ENCODE measurements at places on chromosomes 5 and 9.
A peak's percentile ranks its signal among the peaks of the same experiment; 100 is the strongest.

DNA sequence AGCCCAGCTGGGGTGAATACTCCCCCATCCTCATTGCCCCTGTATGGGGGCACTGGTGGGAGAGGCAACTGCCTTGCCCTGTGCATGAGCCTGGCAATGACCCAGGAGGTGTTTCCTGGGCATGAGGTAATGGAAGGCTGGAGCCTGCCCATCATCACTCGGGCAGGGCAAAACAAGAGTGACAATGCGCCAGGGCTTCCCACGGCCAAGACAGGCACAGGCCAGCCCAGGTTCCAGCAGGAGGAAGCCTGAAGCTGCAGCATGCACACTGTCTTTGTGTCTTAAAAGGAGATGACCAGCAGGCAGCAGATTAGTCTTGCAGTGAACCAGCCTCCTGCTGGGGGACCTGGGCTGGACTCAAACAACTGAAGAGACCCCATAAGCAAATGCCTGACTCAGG is 92.2 kb upstream of the SMIM23 start:
- no peak for DNase-seq

DNA sequence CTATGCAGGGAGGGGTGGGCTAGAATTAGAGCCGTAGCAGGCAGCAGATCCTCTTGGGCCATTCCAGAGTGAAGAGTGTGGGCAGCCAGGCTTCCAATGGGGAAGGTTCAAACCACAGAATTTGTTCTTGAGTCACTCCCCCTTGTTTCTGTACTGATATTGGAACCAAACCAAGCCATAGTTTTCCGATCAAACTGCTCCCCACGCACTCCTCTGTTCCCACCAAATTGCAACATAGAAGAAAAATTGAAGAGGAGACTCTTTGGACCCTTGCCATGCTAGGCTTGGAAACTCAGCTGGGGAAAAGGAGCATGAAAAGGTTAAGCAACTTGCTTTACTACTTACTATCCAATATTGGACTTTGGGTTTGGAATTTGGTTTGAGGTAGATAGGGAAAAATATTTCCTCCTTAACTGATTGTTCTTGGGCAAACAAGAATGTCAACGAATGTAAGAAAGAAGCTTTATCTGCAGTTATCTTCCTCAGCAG is 165.8 kb upstream of the NR3C1 start:
- no peak for DNase-seq

GRCh38 chr5:138369706-138370105 is 17.2 kb downstream of the KDM3B start:
- DNase-seq = no peak

GRCh38 chr9:109447329-109448076 is 50.6 kb downstream of the PTPN3 start:
- peak; percentile 62 for DNase-seq

GRCh38 chr5:14415024-14415697 is 166.4 kb upstream of the OTULINL start:
- no peak for DNase-seq

DNA sequence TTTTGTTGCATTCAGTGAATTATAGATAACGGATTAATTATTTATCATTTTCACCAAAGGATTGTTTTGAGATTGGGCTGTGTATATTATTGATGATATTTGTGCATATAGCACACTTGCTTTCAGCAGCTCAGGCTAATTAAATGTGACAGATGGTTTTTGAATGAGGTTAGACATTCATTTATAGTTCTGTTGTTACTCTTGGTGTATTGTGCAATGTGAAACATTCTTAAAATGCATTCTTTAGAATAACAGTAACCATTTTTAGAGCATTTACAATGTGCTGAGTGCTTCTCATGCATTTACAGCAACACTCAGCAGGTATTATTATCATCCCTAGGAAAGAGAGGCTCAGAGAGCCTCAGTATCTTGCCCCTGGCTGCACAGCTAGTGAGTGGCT is 23.8 kb downstream of the NANS start:
- no peak for DNase-seq

DNA sequence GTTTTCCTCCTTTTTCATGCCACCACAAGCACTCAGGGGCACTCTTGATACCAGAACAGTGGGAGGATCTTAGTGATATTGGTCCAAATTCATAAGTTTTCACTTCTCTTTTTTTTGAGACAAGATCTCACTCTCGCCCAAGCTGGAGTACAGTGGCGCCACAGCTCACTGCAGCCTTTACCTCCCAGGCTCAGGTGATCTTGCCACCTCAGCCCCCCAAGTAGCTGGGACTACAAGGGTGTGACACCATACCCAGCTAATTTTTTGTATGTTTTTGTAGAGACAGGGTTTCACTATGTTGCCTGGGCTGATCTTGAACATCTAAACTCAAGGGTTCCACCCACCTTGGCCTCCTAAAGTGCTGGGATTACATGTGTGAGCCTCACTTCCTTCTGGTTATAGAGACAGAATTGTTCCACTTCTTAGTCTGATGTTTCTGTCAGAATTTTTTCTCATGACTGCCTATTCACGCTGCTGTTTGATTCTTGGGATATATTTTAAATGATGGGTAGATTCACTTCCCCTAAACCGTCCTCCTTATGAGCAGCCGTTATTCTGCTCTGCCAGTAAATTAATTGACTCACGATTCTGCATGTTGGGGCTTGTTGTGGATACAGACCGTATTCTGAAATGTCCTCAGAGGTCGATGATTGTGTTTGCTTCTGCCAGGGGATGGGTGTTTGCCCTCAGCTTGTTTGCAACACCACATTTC is 30.8 kb downstream of the MTAP start:
- DNase-seq = no peak

DNA sequence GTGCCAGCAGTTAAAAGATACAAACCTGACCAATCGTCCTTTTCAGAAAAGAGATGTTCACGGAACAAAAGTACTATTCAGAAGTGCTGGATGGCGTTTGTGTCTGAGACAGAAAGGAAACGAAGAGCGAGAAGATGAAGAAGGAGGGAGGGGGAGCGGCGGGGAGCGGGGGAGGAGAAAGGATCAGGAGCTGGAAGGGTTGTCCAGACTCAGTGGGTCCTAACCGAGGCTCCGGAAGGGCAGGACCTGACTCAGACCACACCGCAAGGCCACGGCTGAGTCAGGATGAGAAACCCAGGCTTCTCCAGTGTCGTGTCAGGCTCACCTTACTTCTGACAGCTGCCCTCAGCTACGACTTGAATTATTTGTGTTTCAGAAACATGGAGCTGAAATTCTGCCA is 46.2 kb downstream of the PAX5 start:
- DNase-seq = no peak

GRCh38 chr9:92729735-92730155 is 34.9 kb downstream of the BICD2 start:
- no peak for DNase-seq

DNA sequence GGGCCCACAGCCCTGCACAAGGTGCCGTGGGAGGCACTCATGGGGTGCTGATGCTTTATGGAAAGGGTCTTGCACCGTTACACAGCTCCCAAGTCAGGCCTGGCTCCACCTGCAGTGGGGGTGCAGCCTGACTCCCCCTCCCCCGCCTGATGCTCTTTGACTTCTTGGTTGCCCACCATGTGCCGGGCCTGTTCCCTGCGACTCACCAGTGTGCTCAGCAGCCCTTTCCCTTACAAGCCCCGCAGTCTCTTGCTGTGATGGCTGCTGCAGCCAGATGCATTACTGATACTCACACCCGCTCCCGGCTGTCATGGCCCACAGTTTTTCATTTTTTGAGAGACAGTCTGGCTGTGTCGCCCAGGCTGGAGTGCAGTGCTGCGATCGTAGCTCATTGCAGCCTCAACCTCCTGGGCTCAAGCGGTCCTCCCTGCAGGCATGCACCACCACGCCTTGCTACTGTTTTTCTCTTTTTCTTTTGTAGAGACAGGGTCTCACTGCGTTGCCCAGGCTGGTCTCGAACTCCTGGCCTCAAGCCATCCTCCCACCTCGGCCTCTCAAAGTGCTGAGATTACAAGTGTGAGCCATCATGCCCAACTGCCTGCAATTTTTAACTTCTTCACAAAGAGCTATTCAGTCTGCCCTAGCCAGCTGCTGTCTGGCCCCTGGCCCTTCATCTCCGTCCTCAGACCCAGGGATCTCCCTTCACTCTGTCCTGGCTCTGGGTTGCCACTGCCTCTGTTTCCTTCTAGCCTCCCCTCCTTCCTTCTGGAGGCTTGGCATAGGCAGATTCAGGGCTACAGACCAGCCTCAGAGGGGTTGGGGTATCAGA is 109.5 kb downstream of the RXRA start:
- no peak for DNase-seq

GRCh38 chr5:32687499-32687831 is 23.7 kb upstream of the NPR3 start:
- no peak for DNase-seq

- DNase-seq = no peak
Observed at GRCh38 chr9:19698960-19699359, 89.9 kb downstream of the SLC24A2 start.

- no peak for DNase-seq
Observed at GRCh38 chr5:100898504-100899346, 4.4 kb downstream of the ST8SIA4 start.

DNA sequence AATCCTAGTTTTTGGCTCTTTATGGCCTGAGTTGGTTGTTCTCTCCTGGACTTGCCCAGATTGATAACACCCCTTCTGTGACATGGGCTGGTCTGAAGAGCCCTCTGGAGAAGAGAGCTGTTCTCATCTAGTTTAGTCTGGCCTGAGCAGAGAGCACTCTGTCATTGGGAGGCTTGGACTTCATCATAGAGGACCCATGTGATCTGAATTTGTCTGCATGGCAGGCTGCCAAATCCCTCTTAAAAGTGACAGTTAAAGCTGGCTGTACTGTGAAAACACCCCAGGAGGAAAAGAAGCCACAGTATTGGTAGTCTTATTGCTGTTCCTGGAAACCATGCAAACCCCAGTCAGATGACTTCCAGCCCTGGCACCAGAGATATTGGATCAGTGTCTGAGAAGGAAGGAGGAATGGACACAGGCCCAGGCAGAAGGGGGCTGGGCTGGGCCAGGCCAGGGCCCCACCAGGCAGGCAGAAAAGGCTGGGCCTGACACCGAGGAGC is 3.7 kb upstream of the WDR31 start:
- DNase-seq = peak; percentile 96

- DNase-seq = no peak
Observed at GRCh38 chr5:72226950-72227349, 93.1 kb downstream of the MRPS27 start.

DNA sequence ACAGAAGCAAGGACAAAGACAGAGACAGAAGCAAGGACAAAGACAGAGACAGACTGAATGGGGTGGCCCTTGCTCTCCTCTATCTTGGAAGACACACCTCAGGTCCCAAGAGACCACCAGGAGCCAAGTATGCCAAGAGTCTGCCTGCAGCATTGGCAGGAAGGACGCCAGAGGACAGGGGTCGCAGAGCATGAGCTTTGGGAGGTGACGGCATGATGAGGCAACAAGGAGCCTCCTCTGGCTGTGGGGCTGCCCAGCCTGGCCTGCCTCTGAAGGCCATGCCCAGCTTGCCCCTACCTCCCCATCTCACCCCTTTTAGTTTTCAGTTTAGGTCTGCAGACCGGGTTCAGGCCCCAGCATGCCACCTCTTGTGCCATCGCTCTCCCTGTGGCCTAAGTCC is 17.6 kb downstream of the PDGFRB start:
- no peak for DNase-seq

DNA sequence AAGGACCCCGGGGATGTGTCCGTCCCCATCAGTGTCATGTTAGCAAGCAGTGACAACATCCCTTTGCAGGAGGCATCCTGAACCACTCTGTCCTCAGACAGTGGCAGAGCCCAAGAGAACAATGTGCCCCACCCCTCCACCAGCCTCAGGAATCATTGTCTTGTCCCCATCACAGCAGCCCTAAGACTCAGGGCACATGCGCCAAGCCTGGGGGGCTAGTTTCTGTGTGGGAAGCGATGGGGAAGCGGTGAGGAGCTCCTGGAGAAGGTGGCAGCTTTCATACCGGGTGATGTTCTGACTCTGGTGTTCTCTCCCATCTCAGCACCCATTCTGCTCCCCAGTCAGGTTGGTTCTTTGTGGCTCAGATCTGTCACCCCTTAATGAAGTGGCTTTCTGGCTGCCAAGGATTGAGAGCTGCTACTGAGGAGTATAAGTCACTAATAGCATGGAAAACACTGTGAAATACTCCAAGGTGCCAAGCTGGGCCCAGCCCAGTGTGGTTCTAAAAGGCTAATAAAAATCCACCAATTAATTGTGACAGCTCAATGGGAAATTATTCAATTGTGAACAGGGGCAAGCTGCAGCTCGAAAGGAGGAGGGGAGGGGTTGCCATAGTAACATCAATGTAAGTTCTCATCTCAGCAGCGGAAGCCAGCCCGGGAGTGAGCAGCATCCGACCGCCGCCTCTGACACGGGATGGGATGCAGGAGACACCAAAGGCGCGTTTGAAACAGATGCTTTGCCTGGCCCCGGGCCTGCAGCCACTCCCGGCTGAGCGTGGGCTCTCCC is 4.7 kb downstream of the QRFP start:
- no peak for DNase-seq

Data from amygdala (tissue), 56 donors.